ENCODE measurements at places on chromosomes 5 and 9.

- no peak for DNase-seq
These were observed 45.6 kb upstream of the TLE4 start for GRCh38 chr9:79526149-79526672.

- DNase-seq, result no peak
These were observed 21.9 kb downstream of the MACROH2A1 start for GRCh38 chr5:135376961-135377624.

DNA sequence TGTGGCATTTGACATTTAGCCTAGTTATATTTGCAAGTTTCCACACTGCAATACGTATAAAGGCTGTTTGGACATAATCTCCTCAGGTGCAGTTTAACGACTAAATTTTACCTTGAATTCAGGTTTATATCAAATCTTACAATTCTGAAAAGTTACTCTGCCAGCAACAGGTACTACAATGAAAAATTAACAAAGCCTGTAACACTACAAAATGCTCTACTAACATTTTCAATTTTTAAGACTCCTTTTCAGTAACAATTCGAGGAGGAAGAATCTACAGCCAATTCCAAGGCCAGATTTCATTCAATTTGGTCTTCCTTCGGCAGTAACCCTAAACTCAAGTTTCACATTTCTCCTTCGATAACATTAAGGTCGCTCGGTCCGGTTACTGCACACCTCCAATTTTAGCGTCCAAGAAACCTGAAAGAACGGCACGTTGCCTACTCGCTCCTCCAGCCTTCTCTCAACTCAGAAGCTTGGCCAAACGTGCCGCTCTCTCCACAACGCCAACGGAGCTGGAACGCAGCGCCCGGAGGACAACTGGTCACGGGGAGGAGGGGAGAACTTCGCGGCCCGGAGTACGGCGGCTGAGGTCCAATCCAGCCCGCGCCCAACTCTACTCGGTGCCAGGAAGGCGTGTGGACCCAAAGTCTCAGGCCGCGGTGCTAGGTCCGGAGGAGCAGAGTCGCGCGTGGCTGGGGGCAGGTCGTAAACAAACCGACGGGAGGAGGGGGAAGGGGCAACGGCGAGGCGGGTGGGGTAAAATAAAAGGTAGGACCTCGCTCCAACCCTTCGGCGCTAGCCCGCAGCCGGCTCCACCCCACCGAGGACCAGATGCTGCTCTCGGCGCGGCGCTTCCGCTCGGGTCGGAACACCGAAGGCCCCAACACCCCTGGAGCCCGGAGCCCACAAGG is 681 bp downstream of the FNIP1 start:
- peak; percentile 73 for DNase-seq

GRCh38 chr5:153237671-153238332 is 252.7 kb upstream of the GRIA1 start:
- no peak for DNase-seq

GRCh38 chr9:2771661-2772060 is 54.4 kb downstream of the KCNV2 start:
- no peak for DNase-seq

DNA sequence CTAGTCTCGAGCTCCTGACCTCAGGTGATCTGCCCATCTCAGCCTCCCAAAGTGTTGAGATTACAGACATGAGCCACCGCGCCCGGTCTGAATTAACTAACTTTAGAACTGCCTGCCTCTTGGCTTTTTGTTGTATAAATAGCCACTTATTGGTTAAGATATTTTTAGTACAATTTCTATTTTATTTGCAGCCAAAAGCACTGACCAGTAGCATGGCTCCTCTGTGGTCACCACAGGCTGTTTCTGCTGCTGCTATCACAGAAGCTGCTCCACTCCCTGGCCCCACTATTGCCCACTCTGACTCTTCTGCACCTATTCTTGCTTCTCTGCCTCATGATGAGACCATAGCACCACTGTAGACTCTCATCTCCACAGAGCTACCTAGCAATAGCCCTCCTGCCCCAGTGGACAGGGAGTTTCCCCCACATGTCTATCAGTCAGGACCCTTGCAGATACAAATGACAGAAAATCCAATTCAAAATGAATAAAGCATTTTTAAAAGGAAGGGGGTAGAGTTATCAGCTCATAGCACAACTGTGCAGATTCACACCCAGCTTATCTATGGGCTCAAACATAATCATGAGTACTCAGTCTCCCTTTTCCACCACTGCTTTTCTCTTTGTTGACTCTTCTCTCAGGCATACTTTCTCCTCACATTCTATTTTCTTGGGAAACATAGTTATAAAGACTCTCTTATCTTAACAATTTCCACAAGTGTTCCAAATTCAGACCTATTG is 151.8 kb upstream of the EPB41L4A start:
- no peak for DNase-seq

- no peak for DNase-seq
These were observed 40.1 kb upstream of the GLIS3 start for GRCh38 chr9:4339836-4340560.

GRCh38 chr9:33167972-33168461 is 881 bp upstream of the B4GALT1 start:
- no peak for DNase-seq

- no peak for DNase-seq
These were observed 409.7 kb upstream of the PIK3R1 start for GRCh38 chr5:67805666-67806348.

- DNase-seq, result no peak
These were observed 231.6 kb upstream of the VLDLR start for GRCh38 chr9:2390028-2390427.
